Activated CD8-positive, alpha-beta memory T cell treated with anti-CD3 and anti-CD28 coated beads for 4 hours (primary cell): ENCODE measurements at places on chromosomes 5 and 9.

- DNase-seq, result no peak
These were observed 85.4 kb upstream of the CPEB4 start for GRCh38 chr5:173802670-173803165.

GRCh38 chr9:16708656-16709435 is 161.6 kb downstream of the BNC2 start:
- DNase-seq, result no peak

GRCh38 chr5:132704875-132705274 is 31.1 kb downstream of the IL4 start:
- no peak for DNase-seq

- no peak for DNase-seq
These were observed 22.2 kb downstream of the HMCN2 start for GRCh38 chr9:130287736-130288135.

GRCh38 chr5:177099422-177100093 is 12.8 kb downstream of the FGFR4 start:
- DNase-seq, result no peak

DNA sequence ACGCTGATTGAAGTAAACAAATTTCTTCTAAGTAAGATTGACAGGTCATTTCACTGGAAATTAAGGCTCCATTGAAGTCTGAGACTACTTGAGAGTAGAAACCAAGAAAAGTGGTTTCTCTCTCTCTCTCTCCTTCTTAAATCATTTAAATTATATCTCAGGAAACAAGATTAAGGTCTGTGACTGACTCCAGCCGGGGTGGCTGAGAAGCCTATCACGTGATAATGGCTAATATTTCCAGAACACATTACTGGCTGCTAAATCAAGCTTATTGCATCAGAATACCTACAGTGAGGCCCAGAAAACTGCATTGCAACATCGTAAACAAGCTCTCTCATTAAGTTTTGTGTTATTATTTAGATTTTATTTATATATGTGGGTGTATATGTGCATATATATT is 88.4 kb downstream of the PTCD2 start:
- no peak for DNase-seq
